ENCODE measurements at places on chromosomes 12 and 14.

DNA sequence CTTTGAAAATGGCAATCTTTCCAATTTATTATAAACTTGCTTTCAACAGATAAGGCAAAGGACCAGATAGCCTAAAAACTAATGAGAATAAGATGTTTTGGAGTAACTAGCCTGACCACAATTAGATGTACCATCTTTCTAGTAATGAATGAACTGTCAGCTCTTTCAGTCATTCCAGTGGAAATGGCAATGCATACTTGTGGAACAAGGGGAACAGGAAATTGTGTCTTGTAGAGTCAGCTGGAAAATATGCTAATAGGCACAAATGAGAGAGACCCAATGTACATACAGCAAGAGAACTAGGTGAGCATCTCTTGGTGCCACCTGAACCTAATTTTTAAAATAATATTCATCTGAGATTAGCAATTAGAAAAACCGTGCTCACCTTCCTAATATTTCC, 76.1 kb upstream of the GPHB5 start:
- DNase-seq = no peak

GRCh38 chr14:102516531-102517391, 7.2 kb upstream of the ANKRD9 start:
- peak; percentile 68 for DNase-seq

DNA sequence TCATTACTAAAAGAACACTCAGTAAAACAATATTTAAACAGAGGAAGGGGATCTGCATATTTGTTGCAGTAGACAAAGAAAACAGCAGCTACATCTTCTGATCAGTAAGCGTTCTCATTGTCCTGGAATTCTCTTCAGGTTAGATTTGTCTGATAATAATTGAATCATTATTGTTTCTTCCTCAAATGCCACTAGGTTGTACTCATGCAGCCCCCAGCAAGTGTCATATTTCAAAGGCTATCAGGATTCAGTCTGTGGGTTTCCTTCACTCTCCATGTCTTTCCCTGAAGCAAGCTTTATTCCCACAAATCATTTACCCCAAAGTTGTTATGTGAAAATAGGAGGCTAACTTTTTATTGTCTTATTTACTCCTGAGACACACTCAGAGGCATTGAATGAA, 14.7 kb downstream of the PIK3C2G start:
- DNase-seq = no peak

GRCh38 chr14:70700955-70701585, 59.4 kb downstream of the TTC9 start:
- no peak for DNase-seq

DNA sequence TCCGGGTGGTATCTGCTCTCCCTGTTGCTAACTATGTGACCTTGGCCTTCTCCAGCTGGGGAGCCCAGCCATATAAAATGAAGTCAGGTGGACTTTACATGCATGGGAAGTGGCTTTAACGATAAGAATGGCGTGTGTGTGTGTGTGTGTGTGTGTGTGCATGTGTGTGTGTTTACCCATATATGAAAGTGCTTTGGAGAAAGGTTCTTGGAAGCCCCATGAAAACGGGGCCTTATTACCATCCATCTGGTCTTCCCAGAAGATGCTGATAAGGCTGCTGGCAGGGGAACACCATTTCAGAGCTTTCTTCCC, 94.8 kb downstream of the LRRC74A start:
- DNase-seq = no peak

Measured in stimulated activated naive CD4-positive, alpha-beta T cell (primary cell).